ENCODE measurements at places on chromosomes 5 and 9.

GRCh38 chr5:128036950-128037349 lies 46.6 kb upstream of the SLC12A2 start:
- no peak for DNase-seq

DNA sequence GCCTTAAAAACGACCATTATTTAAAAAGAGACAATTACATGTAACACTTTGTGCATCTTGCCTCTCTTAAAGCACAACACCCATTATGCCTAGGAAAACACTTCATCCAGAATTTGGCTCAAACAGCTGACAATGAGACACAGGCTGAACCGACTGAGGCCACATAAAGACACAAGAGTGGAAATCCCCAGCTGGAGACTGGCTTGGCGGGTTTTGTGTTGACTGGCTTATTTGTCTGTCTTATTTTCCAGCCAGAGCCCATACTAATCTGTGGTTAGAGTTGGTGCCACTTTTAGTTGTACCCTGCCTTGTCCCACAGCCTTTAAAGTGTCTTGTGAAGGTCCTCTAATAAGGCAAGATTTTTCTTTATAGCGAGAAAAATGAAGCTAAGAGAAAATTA lies 21.2 kb downstream of the TRIM14 start:
- DNase-seq: no peak

DNA sequence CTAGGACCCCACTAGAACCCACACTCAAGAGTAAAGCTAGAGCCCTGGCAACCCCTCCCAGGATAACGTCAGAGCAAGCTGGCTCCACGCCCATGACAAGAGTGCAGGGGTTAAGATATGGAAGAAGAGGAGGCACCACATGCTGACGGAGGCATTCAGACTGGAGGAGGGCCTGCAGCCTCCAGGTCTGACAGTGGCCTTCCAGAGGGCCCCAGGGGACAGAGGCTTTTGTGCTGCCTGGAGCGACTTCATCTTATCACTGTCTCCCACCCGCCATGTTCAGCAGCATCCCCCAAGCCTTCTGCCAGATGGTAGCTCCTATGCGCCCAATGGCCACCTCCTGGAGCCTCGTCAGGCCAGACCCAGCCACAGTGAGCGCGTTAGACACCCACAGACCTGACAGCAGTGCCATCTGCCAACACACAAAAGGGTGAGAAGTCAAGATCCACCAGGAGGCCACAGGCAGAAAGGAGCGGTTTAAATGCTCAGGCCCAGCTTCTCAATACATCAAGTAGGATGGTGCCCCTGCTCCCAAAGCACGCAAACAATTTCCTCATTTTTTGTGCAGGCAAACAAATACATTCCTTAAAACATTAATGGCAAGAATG lies 65.8 kb downstream of the C5orf15 start:
- DNase-seq: no peak

- no peak for DNase-seq
Measured at GRCh38 chr5:145737578-145737977, 97.6 kb downstream of the PRELID2 start.

- no peak for DNase-seq
Measured at GRCh38 chr5:69519285-69519684, 26.7 kb downstream of the OCLN start.

- no peak for DNase-seq
Measured at GRCh38 chr5:58641533-58641932, 58.7 kb downstream of the RAB3C start.

DNA sequence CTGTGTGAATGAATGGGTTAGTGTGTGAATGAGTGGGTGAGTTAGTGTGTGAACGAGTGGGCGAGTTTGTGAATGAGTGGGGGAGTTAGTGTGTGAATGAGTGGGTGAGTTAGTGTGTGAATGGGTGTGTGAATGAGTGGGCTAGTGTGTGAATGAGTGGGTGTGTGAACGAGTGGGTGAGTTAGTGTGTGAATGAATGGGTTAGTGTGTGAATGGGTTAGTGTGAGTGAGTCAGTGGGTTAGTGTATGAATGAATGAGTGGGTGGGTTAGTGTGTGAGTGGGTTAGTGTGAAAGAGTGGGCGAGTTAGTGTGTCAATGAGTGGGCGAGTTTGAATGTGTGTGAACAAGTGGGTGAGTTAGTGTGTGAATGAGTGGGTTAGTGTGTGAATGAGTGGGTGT lies 35.5 kb downstream of the NKD2 start:
- DNase-seq: no peak

- DNase-seq: no peak
Measured at GRCh38 chr9:133204993-133205336, 4.1 kb downstream of the OBP2B start.

Measured in Caco-2 (cell line).